Ecto neural progenitor cell (in vitro differentiated cells): ENCODE measurements at places on chromosomes 2 and 18.

GRCh38 chr2:237451643-237452469 is 35.2 kb upstream of the MLPH start:
- DNase-seq, result no peak

GRCh38 chr2:33785201-33786106 is 186.4 kb upstream of the FAM98A start:
- no peak for DNase-seq

DNA sequence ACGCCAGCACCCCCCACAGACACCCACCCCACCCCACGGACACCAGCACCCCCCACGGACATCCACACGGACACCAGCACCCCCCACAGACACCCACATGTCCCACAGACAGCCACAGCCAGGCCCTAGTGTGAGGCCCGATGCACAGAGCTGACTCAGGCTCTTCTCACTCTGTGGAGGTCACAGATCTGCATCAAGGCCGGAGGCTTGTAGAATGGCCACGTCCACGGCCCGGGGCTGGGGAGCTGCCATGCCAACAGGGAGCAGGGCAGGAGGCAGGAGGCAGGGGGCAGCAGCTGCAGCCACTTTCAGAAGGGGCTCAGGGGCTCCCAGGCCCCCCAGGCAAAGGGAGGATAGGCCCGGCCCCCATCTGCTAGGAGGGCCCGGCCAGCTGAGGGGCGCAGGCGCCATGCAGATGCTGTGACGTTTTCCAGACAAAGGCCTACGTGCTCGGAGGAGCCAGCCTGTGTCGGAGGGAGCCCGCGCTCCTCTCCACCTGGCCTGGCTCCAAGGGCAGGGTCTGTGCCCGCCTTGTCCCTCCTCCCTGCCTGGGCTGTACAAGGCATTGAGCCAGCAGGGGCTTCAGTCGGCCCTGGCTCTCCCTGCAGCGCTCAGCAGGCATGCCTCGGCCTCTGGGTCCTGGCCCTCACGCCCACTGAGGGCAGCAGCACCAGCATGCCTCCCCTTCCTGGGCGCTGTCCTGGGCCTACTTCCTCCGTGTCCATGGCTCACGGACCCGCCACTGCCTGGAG is 249.0 kb downstream of the TWIST2 start:
- DNase-seq, result no peak

DNA sequence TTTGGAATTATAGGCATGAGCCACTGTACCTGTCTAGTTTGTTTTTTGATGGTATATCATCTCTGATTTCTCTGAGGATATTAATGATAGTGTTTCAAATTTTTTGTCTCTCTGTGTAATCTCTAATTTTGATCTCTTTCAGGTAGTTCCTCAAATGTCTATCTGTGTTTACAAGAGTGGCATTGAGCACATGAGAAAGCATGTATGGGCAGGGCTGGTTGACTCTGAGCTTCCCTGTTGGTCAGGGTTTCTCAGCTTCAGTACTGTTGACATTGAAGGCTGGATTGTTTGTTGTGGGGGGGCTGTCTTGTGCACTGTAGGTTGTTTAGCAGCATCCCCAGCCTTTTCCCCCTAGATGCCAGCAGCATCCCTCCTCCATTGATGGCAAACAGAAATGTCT is 79.9 kb downstream of the TMEM247 start:
- DNase-seq, result no peak

GRCh38 chr18:56890632-56891031 is 239.5 kb downstream of the WDR7 start:
- DNase-seq, result no peak

GRCh38 chr2:239747771-239748170 is 277.4 kb downstream of the NDUFA10 start:
- no peak for DNase-seq

- DNase-seq, result no peak
Measured at GRCh38 chr18:36714476-36714875, 114.3 kb downstream of the TPGS2 start.

GRCh38 chr2:42325609-42326008 is 35.4 kb downstream of the COX7A2L start:
- DNase-seq, result no peak

- DNase-seq, result no peak
Measured at GRCh38 chr2:101859604-101860003, 132.2 kb upstream of the IL1R2 start.

GRCh38 chr2:136024616-136025015 is 39.2 kb upstream of the DARS1 start:
- DNase-seq, result no peak

GRCh38 chr2:120977582-120978358 is 242.1 kb downstream of the GLI2 start:
- no peak for DNase-seq

- no peak for DNase-seq
Measured at GRCh38 chr2:144454466-144455287, 65.2 kb downstream of the ZEB2 start.

DNA sequence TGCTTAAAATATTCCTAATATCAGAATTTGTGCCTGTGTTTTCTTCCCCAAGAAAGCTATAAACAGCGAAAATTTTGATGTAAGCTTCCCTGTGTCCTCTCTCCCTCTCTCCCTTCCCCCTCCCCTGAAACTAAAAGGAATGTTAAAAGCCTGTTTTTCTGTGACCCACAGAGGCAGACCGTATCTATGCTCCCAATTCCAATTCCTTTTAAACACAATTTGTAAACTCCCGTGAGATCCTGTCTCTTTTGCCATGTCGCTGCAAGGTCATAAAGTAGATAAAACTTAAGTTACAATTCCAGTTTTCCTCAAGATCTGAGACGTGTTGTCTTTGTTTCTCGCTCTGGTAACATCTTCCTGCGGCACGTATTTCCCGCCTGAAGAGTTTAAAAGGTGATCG is 23.3 kb downstream of the SKA1 start:
- DNase-seq, result no peak

DNA sequence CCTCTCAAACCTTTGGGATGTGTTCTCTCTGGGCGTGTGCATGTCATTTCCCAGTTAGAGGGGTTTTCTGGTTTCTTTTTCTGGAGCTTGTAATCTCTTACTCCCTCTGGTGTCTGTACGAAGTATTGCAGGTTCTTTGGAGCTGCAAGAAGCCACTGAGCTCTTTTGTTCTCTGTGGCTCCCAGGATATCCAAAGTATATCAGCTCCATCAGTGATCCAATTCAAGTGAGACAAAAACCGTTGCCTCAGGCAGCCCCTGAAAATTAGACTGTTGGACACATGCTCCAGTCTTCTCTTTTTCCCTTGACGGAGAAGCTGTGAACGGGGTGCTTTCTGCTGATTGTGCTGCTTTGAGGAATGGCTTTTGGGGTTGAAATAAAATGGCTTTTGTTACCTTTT is 59.0 kb upstream of the LDLRAD4 start:
- no peak for DNase-seq

GRCh38 chr2:33131111-33131510 is 184.4 kb downstream of the LTBP1 start:
- DNase-seq, result no peak

- no peak for DNase-seq
Measured at GRCh38 chr2:17544256-17544655, 3.8 kb downstream of the VSNL1 start.

GRCh38 chr18:46372670-46373069 is 268.5 kb downstream of the HAUS1 start:
- no peak for DNase-seq

GRCh38 chr2:239058766-239059165 is 210.9 kb downstream of the TWIST2 start:
- DNase-seq, result no peak

- no peak for DNase-seq
Measured at GRCh38 chr18:12839057-12839525, 44.9 kb downstream of the PTPN2 start.

GRCh38 chr2:23824777-23825212 is 102.1 kb downstream of the ATAD2B start:
- DNase-seq, result no peak
